ENCODE measurements at places on chromosomes 1 and 21.

DNA sequence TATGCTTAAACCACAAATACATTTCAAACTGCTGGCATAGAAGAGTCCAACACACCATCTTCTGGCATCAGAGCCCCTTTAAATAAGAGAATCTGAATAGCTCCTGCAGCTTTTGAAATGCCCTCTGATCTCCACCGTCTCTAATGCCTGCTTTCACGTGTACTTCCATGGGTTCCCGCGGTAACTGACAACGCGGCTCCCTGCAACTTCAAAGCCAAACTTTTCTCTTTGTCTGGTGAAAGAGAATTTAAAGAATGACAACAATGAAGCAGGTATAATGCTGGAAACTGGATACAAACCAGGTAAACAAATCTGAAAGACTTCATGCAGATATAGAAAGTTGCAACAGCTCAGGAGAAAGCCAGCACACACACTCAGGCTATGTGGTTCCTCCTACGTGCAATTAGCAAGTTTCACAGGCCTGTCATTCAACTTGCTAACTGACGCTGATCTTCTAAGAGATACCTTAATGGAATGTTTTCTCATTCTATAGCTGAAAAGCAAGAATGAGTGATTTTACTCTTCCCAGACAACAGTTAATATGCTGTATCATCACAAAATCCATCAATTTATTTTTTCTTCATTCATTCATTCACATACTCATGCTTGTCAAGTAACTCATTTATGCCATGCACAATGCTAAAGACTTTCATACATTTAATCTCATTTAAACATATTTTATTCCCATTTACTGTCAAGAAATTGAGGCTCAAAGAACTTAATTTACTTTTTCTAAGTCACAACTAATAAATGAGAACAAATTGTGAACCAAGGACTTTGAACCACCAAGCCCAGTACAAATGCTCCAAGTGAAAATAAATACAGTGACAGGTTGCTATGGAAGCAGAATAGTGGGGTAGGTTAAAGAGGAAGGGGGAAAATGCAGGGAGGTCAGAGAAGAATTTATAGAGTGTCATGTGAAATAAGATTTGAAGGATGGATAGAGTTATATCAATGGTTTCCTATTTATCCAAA is 202.7 kb upstream of the SNX7 start:
- peak; percentile 86 for DNase-seq

GRCh38 chr1:16088996-16089395 is 15.5 kb upstream of the FAM131C start:
- no peak for DNase-seq

- no peak for DNase-seq
These were observed 162.6 kb downstream of the RHOU start for GRCh38 chr1:228897901-228898300.

GRCh38 chr1:16367968-16368890 is 1.2 kb downstream of the SZRD1 start:
- peak; percentile 84 for DNase-seq

DNA sequence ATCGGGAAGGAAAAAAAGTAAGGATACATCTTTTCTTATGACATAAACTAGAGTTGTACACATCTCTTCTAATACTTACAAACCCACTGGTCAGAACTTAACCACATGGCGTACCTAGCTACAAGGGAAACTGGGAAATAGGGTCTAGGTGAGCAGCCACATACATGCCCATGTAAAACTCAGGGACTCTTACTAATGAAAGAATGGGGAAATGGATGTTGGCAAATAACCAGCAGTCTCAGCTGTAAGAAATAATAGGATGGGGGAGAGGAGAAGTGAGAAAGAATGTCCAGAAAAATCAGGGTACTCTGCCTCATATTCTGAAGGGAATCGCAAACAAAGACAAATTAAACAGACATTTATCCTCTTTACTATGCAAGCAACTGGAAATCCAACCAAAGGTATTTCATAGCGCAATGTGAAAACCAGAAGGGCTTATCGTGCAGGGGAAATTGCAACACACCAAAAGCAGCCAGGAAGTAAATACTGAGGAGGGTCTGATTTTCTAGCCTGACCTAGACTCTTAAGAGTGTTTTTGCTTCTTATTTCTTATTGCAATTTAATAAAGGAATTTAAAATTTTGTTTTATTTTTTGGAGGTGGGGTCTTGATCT is 17.5 kb downstream of the GTF2B start:
- no peak for DNase-seq

DNA sequence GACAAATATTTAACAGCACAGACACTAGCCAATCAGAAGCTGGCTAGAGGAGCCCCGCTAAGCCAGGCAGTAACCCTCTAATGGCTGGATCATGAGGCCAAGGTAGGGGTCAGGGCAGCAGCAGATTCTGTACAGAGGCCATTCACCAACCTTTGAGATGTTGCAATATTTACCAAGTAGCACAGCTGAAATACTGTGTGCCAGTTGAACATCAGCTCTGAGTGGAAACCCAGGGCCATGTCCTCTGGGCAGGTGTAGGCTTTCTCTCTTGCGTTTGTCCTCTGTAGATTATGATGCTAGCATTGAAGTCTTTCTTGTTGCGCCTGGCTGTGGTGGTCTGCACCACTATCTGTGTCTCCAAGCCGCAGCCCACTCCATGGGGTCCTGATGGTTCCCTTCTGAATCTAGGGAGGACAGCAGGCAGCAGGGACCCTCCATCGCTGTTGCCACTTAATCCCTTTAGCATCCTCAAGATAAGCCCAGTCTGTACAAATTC is 2.5 kb upstream of the COG2 start:
- DNase-seq: no peak

- DNase-seq: no peak
These were observed 204.0 kb upstream of the COA6 start for GRCh38 chr1:234169161-234169849.

- peak; percentile 49 for DNase-seq
These were observed 61.7 kb downstream of the ITSN1 start for GRCh38 chr21:33703750-33704606.

DNA sequence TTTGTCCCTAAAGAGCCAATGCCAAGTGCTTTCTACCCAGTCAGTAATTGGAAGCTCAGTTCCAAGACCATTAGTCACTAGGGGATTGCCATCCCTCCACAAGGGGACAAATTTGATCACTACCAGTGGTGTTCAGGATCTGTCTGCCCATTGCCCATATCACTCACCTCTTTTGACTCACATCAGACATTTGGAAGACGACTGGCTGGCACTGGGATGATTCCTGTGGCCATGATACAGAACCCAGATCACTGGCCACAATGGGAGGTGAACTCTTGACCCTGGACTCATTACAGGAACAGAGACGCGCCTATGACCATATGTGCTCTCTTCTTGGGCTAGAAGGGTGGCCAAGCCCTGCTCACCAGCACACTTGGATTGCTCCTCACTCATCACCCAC is 71.0 kb downstream of the COLGALT2 start:
- no peak for DNase-seq

- no peak for DNase-seq
These were observed 566.1 kb downstream of the LTN1 start for GRCh38 chr21:28426545-28426944.

DNA sequence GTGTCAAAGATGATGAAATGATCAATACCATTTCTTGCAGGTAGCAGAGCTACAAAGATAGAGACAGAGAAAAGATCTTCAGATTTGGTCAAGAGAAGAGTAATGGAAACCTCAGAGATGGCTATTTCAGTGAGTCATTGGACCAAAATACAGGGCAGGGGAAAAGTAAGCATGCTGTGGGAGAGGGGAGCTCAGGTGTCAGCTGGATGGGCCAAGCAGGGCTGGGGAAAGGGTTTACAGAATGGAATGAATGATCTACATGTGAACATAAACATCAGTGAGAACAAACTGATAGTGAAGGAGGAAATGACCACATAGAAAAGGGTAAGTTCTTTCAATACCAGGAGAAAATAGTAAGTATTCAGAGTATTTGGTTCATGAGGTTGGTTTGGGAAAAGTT is 61.4 kb upstream of the CNN3 start:
- DNase-seq: no peak

- no peak for DNase-seq
These were observed 6.0 kb downstream of the FTCD start for GRCh38 chr21:46149205-46149901.

GRCh38 chr1:229372251-229372650 is 29.4 kb upstream of the CCSAP start:
- DNase-seq: no peak

DNA sequence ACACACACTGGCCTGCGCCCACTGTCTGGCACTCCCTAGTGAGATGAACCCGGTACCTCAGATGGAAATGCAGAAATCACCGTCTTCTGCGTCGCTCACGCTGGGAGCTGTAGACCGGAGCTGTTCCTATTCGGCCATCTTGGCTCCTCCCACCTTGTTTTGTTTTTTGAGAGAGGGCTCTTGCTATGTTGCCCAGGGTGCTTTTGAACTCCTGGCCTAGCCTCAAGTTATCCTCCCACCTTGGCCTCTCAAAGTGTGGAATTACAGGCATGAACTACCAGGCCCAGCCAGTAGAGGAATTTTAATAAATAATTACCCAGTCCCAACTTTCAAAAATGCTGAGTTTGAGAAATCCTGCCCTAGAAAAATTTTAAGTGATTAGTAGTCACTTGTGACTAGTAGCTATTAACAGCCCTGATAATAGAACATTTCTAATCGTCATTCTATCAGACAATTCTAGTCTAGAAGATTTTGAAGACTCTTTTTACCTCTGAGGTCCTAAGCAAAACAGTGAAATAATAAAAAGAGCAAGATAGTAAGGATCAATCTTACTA is 30.9 kb upstream of the SLC35D1 start:
- no peak for DNase-seq

DNA sequence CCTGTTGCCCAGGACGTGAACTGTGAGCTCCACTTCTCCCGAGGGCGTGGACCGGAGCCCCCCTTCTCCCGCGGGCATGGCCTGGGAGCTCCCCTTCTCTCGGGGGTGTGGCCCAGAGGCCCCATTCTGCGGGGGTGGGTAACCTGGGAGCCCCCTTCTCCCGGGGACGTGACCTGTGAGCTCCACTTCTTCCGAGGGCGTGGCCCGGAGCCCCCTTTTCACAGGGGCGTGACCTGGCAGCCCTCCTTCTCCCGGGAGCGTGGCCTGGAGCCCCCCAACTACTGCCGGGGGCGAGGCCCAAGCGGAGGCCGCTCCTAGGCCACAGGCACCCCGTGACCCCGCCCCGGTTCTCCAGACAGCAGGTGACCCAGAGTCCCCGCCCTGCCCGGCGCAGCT is 320 bp downstream of the C1orf174 start:
- DNase-seq: peak; percentile 88

GRCh38 chr1:32536764-32537163 is 2.5 kb upstream of the ZBTB8A start:
- DNase-seq: no peak

DNA sequence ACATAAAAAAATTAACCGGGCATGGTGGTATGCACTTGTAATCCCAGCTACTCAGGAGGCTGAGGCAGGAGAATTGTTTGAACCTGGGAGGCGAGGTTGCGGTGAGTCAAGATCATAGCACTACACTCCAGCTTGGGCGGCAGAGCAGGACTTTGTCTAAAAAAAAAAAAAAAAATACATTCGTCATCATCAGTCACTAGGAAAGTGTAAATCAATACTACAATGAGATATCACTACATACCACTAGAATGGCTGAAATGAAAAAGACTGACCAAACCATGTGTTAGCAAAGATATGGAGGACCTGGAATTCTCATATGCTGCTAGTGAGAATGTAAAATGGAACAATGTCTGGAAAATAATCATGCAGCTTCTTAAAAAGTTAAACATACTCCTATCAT is 9.3 kb downstream of the SPATA45 start:
- DNase-seq: no peak

- DNase-seq: no peak
These were observed 33.9 kb downstream of the USP33 start for GRCh38 chr1:77725706-77726105.

DNA sequence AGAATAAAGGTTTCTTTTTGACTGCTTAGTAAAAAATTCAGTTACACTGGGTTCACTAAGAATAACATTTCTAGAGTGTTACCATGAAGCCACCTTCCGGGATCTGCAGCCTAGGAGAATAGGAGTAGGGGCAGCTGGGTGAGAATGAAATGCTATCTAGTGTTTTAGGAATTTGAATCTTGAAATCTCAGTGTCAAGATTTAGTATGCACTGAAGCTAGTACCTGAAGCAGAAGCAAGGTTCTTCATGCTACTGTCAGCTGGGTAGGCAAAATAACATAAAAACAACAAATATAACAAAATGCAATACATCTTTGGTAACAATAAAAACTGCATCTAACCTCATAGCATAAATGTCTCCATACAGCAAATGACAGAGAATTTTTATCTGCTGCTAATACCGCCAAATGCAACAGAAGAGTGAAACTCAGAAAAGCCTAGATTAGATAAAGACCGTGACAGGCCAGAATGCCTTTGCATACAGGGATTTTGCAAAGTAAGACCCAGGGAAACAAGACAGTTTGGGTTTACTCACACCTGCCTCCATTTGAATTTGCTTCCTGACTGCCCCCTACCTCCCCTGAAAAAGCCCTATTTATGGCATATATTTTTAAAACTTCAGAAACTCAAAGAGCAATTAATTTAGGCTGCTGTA is 58.2 kb downstream of the GADD45A start:
- no peak for DNase-seq

DNA sequence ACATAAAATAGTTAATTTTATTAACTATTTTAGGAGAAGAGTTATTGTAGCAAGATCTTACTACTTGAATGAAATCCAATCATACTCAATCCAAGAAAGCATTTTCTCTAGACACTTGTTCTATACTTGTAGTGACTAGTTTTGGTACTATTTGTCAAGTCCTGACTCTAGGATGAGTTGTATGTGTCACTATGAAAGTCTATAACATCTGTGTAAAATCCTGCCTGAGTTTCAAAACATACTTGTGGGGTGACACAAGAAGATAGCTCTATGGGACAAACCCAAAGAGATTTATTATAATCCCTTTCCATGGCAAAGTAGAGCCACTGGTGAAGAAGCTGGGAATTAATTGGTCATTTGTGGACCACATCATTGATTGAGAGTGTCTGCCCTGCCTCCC is 1042.2 kb upstream of the ADGRL4 start:
- no peak for DNase-seq

DNA sequence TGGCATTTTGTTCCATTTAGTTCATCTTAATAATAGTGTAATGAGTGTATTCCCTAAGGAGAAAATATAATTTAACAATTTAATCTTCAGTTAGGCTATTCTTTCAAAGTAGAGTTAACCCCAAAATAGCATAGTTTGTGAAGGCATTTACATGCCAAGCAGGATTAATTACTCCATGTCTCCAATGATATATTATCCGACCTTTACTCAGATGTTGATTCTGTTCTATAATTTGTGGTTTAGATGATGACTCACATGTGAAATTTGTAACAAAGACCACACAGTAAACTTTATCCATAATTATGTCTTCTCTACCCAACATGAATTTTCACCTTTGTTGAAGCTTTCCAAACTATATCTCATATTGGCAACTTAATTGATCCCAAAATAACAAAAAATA is 2065.2 kb downstream of the MRPL39 start:
- DNase-seq: no peak

DNA sequence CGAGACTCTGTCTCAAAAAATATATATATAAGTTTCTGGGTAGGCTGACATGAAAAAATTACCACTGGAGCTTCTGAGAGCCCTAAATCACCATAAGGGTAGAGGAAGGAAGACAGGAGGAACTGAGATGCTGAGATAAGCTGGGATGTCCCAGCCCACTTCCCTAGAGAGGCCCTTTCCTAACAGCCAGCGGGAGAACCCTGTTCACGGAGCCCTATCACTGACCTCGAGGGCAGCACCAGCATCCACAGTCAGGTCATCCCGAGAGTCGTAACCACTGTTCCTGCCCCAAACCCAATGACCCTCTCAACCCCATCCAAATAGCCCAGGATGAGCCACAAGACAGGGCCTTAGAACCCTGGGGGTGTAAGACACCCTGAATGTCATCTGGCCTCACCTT is 77.5 kb downstream of the CD34 start:
- no peak for DNase-seq
